Chondrocyte (in vitro differentiated cells): ENCODE measurements at places on chromosomes 7 and 10.

DNA sequence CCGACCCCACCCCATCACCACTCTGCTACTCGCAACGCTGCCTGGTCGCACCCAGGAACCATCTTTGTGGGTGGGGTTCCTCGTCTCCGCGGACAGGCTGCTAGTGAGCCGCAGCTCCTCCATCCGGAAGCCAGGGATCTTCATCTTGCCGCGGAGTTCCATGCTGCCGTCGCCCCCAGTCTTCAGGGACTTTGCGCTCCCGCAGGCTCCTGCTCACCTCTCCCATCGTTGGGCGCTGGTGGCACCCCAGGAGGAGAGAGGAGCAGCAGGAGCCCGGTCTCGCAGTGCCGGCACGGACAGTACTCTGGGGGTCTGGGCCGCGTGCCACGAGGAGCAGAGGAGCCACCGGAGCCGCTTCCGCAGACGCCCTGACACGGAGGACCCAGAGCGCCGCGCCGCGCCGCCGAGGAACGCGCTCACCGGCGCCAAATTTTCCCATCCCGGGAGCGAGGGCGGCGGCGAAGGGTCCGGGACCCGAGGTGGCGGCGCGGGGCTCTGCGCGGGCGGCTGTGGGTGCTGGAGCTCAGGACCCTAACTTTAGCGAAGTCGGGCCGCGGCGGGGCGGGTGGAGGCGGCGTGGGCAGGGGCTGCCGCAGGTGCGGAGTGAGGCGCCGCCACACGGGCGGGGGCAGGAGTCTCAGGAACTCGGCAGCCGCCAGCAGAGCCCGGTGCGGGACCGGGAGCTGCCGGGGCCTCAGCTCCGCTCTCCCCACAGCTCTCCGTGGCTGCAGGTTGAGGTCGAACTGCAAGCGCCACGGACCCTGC, 750.1 kb upstream of the SORCS1 start:
- no peak for DNase-seq
- H3K4me1 ChIP-seq = peaks cover 6% of the 10 kb centered on the region
- H3K36me3 ChIP-seq = no peaks in the 10 kb centered on the region
- peaks cover 47% of the 10 kb centered on the region for H3K27me3 ChIP-seq
- H3K27ac ChIP-seq = no peak overlapping the region

DNA sequence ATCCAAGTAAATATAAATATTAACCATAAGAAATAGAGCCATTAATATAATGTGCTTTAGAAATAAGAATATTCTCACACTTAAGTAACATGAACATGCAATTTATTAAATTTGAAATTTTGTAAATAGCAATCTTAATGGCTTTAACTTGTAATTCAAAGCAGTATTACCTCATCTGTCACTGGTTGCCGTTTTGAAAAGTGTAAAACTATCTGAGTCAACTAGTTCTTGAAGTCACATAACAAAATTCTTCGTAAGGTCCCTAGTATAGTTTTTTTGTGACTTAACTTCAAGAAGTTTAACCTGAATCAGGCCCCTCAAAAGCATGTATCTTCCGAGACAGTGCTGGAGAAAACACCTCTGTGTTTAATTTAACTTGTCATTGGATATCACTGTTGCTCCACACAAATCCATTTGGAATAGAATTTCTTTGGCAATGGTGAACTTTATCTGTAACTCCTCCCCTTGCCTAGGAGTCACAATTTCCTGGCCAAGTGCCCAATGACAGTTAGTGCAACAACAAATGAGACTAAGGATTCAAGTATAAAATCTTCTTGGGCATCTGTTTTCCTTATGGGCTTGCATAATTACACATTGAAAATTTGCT, 47.1 kb downstream of the NT5C2 start:
- no peak for DNase-seq
- peak overlapping the region; percentile 52 for H3K4me3 ChIP-seq
- H3K27me3 ChIP-seq = no peaks in the 10 kb centered on the region
- peak overlapping the region; percentile 93 for H3K27ac ChIP-seq
- peaks cover 12% of the 10 kb centered on the region for H3K36me3 ChIP-seq

DNA sequence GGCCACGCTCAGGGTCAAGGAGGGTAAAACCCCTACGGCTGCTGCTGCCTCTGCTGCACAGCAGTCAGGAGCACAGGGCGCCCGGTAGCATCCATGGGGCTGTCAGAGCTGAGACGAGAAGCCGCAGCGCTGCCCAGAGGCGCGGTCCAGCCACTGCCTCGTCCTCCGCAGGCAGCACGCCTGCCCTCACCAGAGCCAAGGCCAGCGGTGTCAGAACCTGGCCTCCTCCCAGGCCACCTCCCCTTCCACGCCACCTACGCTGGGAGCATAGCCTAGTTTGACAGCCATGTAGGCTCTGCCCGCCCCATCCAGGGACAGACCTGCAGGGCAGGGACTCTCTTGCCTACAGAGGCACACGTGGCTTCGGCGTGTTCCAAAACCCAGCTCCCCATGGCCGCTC, 16.2 kb downstream of the INTS1 start:
- H3K27me3 ChIP-seq = no peaks in the 10 kb centered on the region
- H3K27ac ChIP-seq = no peak overlapping the region
- no peaks in the 10 kb centered on the region for H3K4me1 ChIP-seq
- H3K4me3 ChIP-seq = no peak overlapping the region
- DNase-seq = no peak

DNA sequence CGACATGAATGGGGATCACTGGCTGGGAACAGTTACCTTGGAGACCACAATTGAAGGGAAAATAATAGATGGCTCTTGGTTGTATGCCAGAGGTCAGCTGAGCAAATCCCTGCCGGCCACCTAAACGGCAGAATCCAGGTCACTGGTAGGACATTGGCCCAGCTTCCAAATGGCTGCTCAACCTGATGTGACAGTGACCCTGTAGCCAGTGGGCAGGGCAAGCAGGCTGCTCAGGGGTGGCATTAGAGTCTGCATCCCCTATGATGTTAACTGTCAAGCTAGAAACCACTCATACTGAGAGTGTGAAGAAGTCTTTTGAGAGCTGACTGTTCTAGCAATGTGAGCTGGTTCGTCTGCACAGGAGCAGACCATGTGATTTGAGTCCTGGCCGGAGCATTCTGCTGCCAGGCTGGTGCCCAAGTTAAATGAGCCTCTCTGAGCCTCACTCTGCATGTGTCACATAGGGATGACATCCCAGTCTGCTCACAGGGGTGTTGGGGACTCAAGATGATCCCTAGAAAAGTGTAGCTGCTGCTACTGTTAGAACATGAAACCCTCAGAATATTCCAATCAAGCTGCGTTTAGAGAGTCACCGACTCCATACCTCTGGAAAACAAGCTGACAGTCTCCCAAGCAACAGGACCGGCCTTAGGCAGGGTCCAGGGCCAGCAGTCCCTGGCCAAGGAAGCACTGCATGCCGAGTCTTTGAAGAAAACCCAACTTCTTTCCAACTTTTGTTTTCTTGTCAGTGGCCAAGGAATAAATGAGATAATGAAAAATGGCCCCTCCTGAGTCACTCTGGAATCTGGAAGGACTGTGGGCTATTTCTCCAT, 69.7 kb downstream of the VWA2 start:
- H3K27ac ChIP-seq = no peak overlapping the region
- no peak overlapping the region for H3K4me3 ChIP-seq
- H3K4me1 ChIP-seq = peaks cover 37% of the 10 kb centered on the region
- DNase-seq = no peak
- no peaks in the 10 kb centered on the region for H3K27me3 ChIP-seq
- no peaks in the 10 kb centered on the region for H3K36me3 ChIP-seq

DNA sequence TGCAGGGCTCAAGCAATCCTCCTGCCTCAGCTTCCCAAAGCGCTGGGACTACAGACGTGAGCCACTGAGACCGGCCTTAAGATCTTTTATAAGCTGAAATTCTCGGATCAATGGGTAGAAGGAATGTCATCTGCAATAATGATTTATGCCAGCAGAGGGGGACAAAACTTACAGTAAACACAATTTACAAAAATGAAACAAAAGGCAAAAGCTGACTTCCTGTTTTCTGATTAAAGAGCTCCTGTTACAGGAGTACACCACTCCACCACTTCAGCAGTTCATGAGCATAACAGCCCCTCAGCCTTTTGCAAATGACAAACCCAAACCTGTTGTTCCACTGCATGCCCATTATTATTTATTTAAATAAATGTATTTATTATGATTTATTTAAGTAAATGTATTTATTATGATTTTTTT, 88.5 kb upstream of the ATP6V0A4 start:
- DNase-seq = no peak
- H3K36me3 ChIP-seq = no peaks in the 10 kb centered on the region
- H3K27me3 ChIP-seq = no peaks in the 10 kb centered on the region
- H3K27ac ChIP-seq = no peak overlapping the region

- H3K27ac ChIP-seq = no peak overlapping the region
- no peaks in the 10 kb centered on the region for H3K27me3 ChIP-seq
- peak overlapping the region; percentile 16 for H3K4me3 ChIP-seq
- H3K36me3 ChIP-seq = no peaks in the 10 kb centered on the region
- DNase-seq = no peak
These were observed 285.7 kb downstream of the ZEB1 start for GRCh38 chr10:31604646-31605170.

- no peak overlapping the region for H3K4me3 ChIP-seq
- peaks cover 16% of the 10 kb centered on the region for H3K4me1 ChIP-seq
- DNase-seq = no peak
- no peaks in the 10 kb centered on the region for H3K27me3 ChIP-seq
- no peaks in the 10 kb centered on the region for H3K36me3 ChIP-seq
These were observed 531.2 kb downstream of the HTR7 start for GRCh38 chr10:90326498-90327267.

DNA sequence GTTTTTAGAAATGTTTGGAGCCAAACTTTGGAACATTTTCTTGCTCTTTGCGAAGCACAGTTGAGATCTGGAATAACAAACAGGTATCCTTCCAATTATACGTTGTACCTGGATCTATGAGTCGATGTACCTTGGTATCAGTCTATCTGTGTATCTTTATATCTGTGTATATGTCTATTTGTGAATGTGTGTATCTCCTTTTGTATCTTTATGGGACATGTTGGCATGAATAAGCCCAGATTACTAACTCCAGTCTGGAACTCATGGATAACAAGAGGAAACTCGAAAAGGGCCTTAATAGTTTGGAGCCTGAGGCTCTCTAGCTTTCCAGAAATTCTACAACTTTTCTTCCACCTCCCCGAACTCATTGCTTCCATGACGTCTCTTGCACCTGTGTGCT, 490.0 kb downstream of the GATA3 start:
- no peak for DNase-seq
- no peak overlapping the region for H3K4me3 ChIP-seq
- no peaks in the 10 kb centered on the region for H3K4me1 ChIP-seq
- H3K36me3 ChIP-seq = no peaks in the 10 kb centered on the region
- H3K27ac ChIP-seq = no peak overlapping the region

DNA sequence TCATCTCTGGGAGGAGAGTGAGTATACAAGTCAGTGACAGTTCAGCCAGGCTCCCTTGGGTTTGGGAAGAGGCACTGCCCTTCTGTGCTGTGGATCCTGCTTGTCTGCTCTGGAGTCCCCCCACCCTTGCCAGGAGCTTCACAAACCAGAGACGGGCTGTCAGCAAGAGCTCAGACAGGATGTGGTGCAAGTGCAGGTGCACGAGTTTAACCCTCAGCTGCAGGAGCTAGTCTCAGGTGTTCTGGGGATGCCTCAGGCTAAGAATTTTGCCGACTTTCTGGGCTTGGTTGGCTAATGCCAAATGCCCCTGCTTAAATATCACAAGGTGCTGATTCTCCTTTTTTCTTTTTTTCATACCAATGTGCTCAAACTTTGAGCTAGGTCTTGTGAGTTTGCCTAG, 22.3 kb downstream of the ZNF783 start:
- no peak for DNase-seq
- no peaks in the 10 kb centered on the region for H3K27me3 ChIP-seq
- H3K36me3 ChIP-seq = peaks cover 20% of the 10 kb centered on the region
- peak overlapping the region; percentile 1 for H3K27ac ChIP-seq
- no peak overlapping the region for H3K4me3 ChIP-seq

GRCh38 chr10:127408112-127408710, 140.9 kb upstream of the NPS start:
- H3K4me3 ChIP-seq = no peak overlapping the region
- no peak for DNase-seq
- peaks cover 12% of the 10 kb centered on the region for H3K36me3 ChIP-seq
- H3K27me3 ChIP-seq = no peaks in the 10 kb centered on the region
- H3K4me1 ChIP-seq = peaks cover 48% of the 10 kb centered on the region

- no peak overlapping the region for H3K27ac ChIP-seq
- no peak for DNase-seq
- H3K36me3 ChIP-seq = no peaks in the 10 kb centered on the region
- H3K4me3 ChIP-seq = no peak overlapping the region
- peaks cover 18% of the 10 kb centered on the region for H3K4me1 ChIP-seq
These were observed 71.3 kb downstream of the PFKFB3 start for GRCh38 chr10:6274040-6274439.

DNA sequence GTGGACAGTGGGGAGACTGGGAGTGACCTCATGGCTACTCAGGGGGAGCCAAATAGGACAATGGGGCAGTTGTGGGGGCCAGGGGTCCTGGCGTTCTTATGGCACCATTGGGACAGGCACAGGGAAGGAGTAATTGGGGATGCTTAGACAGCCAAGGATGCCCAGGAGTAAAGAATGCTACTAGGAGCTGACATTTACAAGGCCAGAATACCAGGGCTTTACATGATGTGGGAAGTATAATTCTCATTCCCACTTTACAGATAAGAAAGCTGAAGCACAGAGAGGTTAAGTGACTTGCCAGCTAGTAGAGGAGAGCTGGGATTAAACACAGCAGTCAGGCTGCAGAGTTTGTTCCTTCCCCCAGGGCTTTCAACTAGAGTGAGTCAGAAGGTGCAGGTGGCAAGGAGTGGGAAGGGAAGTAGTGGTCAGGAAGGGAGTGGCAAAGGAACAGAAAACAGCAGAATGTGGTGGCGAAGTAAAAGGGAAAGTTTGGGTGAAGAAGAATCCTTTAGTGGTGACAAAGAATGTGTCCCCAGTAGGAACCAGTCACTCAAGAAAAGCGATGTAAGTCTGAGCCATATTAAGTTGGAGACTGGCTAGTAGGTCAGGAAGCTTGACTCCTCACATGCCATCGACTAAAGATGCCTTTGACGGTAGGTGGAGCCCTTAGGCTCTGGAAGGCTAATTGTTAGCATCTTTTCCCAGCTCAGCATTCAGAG, 32.8 kb downstream of the CPVL start:
- no peaks in the 10 kb centered on the region for H3K27me3 ChIP-seq
- no peak for DNase-seq
- H3K4me1 ChIP-seq = peaks cover 15% of the 10 kb centered on the region
- H3K36me3 ChIP-seq = no peaks in the 10 kb centered on the region

DNA sequence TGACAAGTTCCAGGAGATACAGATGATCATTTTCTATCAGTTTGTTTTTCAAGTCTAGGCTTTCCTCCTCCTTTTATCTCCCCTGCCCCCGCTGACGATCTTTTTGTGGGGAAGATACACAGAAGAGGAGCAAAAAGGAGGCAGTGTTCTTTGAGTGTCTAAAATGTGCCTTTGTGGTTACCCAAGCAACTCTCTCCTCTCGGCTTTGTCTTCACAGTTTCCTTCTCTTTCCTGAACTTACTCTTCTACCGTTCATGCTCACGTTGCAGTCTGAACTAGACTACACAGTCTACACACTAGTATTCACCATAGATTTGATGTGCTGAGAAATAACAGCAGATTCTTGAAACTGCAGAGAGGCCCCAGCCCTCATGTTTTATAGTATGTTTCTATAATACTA, 23.6 kb downstream of the CEP41 start:
- H3K27ac ChIP-seq = no peak overlapping the region
- peaks cover 21% of the 10 kb centered on the region for H3K4me1 ChIP-seq
- no peaks in the 10 kb centered on the region for H3K27me3 ChIP-seq
- DNase-seq = no peak

- no peak overlapping the region for H3K27ac ChIP-seq
- H3K4me1 ChIP-seq = peaks cover 8% of the 10 kb centered on the region
- no peaks in the 10 kb centered on the region for H3K27me3 ChIP-seq
- peaks cover 7% of the 10 kb centered on the region for H3K36me3 ChIP-seq
- H3K4me3 ChIP-seq = no peak overlapping the region
These were observed 117.1 kb downstream of the KMT2E start for GRCh38 chr7:105131033-105131656.
